ENCODE measurements at places on chromosomes 2 and 18.

GRCh38 chr2:190802626-190803209, 77.9 kb upstream of the GLS start:
- DNase-seq = no peak

DNA sequence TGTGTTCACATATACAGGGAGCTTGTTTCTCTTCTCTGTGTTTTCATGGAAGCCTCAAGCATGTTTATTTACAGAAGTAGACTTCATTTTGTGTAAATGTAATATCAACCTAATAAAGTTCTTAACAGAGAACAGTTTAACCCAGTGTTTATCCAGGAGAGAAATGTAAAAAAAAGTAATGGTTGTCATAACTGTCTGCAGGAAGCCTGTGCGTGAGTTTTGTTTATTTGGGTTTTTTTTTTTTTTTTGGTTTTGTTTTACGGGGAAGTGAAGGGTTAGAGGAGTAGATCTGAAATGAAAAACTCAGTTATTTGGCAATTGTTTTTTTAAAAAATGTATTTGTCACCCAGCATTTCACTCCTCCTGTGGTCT, 124.7 kb downstream of the RAPGEF4 start:
- DNase-seq = no peak

DNA sequence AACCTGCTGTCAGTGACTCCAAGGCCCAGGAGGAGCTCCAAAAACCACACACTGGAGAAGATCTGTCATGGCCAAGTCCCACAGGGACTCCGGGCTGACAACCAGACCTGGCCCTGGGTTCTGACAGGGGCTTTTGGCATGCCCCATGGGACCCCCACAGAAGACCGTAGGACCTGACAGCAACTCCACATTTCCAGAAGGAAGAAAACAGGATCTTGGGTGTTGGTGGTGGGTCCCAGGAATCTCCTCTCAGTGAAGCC, 275.9 kb upstream of the HS6ST1 start:
- DNase-seq = no peak

- DNase-seq = no peak
These were observed 14.1 kb upstream of the GPC1 start for GRCh38 chr2:240421381-240421780.

DNA sequence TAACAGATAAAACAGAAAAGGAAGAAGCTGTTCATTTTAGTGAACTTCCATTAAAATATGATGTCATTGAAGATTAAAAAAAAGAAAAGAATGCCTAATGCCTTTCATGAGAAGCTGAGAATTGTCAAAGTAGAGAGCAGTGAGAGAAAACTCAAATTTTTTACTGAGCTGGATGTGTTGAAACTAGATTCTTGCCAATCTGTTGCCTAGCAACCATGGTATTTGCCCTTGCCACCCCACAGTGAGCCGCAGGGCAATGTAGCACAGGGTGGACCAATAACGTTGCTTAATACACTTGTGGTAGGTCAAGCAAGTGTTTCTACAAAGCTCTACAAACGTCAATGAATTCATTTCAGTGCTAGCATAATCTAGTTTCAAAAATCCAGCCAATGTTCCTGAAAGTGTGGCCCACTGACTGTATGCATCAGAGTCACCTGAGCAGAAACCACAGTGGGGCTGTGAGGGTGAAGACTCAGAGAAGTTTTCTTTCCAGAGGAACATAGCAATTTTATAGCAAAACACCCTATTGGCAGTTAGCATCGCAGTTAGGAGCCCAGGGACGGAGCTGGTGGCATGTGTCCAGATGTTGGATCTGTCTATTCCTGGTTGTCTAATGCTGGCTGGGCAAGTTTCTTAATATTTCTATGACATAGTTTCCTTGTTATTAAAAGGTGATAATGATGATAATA, 132.2 kb downstream of the DOCK10 start:
- peak; percentile 69 for DNase-seq

- DNase-seq = no peak
These were observed 118.2 kb upstream of the RND3 start for GRCh38 chr2:150605664-150606063.

GRCh38 chr2:68689553-68690537, 44.8 kb upstream of the ARHGAP25 start:
- DNase-seq = no peak

DNA sequence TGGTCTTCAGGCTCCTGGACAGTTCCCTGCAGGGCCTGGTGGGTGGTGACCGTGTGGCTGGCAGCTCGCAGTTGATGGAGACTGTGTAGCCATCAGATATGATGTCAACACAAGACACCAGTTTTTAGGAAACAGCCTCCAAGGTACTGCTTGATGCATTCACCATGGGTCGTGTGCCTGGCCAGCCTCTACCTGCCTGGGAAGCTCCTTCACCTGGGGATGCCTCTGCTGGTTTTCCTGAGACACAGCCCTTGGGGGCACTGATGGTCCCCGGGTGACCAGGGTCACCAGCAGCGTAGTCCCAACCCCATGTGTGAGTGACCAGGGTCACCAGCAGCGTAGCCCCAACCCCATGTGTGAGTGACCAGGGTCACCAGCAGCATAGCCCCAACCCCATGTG, 33.6 kb upstream of the KCNG2 start:
- DNase-seq = no peak

Data from muscle of arm (tissue), 14 donors.